Tibial nerve (tissue), 4 donors: ENCODE measurements at places on chromosomes 5 and 9.

GRCh38 chr5:10277773-10278630 lies 27.9 kb downstream of the CCT5 start:
- no peak for DNase-seq

GRCh38 chr5:125412561-125413495 lies 666.4 kb upstream of the ZNF608 start:
- peak; percentile 15 for DNase-seq

DNA sequence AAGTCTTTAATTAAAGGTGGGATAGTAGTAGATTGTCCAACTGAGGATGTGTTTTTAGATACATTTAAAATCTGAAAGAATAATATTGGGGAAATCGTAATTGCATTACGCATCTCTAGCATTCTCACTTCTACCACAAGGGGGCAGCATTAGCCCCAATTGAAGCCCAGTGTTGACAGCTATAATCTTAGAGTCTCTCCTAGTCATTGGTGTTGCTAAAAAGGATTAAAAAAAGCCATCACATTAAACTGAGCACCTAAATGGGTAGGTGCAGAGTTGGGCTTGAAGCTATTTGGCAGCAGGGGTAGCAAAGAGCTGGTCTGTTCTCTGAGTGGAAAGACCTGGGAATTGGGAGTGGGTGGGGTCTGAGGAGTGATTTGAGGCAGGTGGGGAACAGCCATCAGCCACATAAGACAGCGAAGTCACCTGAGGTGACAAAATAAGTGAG lies 177.2 kb downstream of the OSTF1 start:
- peak; percentile 39 for DNase-seq

DNA sequence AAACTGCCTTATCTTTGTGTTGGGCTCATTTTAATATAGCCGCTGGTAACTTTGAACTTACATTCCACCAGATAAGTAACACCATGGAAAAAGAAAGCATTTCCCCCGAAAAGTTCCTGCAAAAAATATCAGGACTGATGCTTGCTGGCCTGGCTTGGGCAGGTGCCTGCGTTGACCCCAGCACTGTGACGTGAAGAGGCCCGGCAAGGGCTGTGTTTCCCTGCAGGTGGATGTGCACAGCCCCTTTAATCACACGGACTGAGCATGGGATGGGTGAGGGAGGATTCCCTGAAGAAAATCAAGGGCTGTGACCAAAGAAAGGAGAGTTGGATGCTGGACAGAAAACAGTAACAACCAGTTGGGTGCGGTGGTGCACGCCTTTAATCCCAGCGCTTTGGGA lies 138.2 kb downstream of the NSG2 start:
- no peak for DNase-seq

- DNase-seq = no peak
Observed at GRCh38 chr5:179124273-179124852, 64.2 kb downstream of the ZNF354C start.

GRCh38 chr5:126920291-126920690 lies 110.1 kb downstream of the MARCHF3 start:
- DNase-seq = no peak

DNA sequence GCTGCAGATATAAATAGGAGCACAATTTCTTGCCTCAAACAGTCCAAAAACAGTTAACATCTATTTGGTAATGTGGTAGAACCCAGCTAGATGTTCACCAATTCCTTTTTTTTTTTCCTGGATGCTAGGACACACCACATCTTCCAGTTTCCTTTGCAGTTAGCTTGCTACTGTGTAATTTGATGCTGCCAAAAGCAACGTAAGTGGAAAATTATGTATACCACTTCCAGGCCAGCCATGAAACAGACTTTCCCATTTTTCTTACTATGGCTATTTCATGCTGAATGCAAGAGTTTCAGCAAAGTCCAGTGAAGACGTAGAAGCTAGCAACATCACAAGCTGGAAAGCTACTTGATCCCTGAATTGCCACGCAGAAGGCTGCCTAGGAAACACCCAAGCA lies 667.2 kb downstream of the TLE1 start:
- no peak for DNase-seq

DNA sequence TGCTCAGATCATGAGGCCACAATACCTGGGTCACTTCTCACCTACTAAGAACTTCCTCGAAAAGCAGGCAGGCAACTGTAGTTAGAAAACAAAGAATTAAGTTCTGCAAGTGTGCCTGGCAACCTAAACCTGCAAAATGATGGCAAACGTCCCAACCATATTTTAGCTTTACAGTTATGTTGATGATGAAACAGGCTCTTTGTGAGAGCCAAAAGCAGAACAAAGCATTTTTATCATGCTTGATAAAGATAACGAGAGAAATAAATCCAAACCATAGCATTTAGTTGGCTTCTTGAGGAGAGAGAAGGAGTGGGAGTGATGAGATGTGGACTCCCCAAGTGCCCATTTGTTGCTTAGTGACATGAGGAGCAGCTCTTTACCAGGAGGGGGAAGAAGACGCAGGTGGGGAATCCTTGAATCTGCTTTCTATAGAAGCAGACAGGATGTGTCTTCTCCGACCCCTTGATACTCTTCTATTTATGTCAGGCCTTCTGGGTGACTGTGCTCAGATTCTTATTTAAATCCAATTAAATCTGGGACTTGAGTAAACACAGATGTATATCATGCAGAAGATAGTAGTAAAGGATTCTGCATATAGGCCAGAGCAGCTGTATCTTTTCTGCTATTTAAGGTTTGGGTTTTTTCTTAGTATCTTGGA lies 221.2 kb downstream of the TMEM167A start:
- no peak for DNase-seq

- no peak for DNase-seq
Observed at GRCh38 chr5:16906255-16906654, 29.8 kb downstream of the MYO10 start.

DNA sequence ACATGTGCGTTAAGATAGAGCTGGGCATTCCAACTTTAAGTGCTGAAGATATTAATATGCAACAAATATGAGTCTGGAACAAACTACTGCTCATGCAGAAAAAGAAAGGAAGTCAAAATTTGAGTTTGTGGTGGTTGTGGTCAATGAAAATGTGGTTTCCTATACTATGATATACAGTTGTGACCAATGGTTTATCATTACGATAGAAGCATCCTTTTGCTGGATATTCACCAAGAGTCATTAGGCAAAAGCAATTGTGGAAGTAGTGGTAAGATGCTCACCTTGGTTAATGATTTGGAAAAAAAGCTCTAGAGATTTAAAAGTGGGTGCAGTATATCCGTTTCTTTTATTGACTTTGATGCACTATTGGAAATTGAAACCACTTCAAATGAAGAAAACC lies 1007.0 kb downstream of the NR2F1-AS1 start:
- DNase-seq = no peak

DNA sequence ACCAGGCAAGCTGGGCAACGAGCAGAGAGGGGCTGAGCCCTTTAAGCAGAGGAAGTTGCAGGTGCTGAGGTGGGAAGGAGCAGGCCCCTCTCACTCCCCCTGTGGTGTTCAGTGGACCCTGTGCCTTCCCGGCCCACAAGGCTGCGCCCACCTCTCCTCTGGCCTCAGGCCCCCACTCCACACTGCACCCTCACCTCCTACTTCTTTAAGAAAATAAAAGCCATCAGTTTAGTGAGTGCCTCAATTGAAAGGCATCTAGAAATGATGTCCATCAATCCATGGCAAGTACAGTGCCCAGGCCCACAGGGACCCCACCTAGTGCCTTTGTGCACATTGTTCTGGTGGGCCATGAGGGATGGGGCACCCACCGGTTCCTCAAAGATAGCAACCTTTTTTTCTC lies 158.0 kb downstream of the PAX5 start:
- DNase-seq = no peak

DNA sequence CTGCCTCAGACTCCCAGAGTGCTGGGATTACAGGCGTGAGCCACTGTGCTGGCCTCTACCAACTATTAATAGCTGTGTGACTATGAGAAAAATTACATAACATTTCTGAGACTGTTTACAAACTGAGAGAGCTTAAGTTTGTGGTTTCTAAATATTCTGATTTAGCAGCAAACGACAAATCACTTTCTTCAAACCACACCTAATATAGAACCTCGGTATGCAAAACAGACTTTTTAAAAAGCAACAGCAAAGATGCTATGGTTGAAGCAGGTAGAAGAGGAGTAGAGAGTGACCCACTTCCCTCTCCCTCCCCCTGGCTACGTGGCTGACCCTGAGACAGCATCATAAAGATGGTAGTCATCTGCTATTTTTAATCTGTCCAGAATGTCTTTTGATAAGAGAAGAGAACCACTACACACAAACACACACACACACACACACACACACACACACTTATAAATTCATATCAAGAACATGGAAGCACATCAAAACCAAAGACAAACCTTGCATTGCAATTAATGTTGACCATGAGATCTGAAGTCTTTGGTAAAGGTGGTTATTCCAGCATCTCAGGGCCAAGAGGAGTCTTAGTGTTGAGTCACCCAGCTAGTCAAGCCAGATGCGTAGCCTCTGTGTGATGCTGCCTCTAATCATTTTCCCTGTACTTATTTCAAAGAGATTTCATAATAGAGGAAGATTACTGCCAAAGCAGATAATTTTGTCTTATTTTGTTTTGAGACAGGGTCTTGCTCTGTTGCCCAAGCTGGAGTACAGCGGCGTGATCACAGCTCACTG lies 58.1 kb upstream of the TMEM215 start:
- DNase-seq = no peak

DNA sequence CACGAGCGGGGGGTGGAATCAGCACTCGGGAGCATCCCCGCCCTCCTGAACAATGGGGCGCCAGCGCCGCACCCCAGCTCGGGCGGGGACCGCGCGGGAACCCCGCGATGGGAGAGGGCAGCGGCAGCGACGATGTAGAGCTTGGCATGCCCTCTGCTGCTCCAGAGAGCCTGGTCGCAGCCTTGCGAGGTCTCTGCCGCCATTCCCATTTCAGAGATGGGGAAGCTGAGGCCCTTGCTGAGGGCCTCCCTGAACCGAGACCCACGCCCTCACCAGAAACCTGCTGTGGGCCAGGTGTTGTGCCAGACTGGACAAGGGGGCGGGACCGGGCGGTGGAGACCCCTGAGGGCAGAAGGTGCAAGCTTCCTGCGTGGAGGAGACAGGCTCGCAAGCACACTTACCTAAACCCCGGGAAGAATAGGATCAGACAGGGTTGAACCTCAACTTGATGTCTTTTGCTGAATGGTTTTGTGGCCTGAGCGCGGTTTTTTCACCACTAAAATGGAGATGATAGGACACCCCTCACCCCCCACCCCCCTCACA lies 647 bp upstream of the MEGF9 start:
- no peak for DNase-seq

DNA sequence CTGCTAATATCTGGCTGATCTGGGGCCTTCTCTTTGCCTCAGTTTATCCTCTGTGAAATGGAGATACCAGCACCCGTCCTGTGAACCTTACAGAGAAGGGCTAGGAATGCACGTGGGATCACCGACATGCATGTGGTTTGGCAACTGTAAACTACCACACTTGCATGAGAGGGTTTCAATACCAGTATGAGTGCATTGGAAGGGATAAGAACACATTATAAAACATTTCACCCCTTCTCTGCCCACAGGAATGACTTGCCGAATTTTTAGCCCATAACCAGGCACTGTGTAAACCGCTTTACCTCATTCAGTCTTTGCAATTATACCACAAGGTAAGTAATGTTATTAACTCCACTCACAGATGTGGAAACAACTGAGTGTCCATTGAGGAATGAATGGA lies 8.9 kb upstream of the RAB14 start:
- DNase-seq = no peak

GRCh38 chr9:21875893-21876292 lies 73.5 kb downstream of the MTAP start:
- DNase-seq = no peak

DNA sequence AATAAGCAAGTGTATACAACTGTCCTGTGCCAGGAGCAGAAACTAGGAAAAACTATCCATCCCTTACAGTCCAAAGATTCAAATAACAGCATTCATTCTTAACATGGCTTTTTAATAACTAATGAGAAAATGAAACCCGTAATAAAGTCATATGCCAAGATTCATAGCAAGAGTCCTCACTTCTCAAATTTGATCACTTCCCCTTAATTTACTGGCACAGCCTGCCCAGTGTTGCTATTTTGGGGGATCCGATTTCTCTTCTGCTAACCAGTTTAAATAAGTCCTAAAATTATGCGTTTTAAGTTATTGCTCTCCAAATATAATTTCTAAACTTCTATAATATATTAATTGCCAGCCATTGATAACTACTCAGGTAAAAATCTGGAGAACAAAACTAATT lies 177.0 kb upstream of the PTGER4 start:
- DNase-seq = no peak

GRCh38 chr5:97635553-97635952 lies 452.5 kb upstream of the RIOK2 start:
- no peak for DNase-seq

DNA sequence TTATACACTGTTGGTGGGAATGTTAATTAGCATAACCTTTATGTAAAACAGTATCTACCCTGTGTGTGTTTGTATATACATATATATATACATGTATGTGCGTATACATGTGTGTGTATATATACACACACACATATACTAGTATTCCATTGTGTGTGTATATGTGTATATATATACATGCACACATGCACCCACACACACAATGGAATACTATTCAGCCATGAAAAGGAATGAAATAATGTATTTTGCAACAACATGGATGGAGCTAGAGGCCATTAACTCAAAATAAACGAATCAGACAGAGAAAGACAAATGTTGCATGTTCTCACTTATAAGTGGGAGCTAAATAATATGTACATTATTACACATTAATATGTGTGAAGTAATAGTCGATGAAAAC lies 17.6 kb upstream of the SAP30L start:
- no peak for DNase-seq

GRCh38 chr9:90727488-90727887 lies 74.1 kb upstream of the SYK start:
- DNase-seq = no peak

- DNase-seq = no peak
Observed at GRCh38 chr9:93549611-93550010, 26.8 kb upstream of the PHF2 start.

DNA sequence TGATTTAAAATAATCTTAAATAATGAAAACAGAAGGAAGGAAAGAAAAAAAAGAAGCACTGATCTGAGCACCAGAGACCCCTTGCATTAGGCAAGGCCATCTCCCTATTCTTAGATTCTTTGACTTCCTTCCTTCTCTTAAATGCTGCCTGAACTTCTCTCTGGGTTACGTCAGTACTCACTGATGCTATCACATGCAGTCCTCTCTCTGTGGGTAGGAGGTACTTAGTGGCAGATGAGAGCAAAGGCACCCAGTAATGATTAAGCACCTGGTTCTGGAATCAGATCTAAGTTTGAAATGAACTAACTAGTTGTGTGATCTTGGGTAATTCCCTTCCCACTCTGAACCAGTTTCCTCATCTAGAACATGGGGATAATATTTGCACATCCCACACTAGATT lies 110.3 kb upstream of the TBC1D2 start:
- DNase-seq = no peak

DNA sequence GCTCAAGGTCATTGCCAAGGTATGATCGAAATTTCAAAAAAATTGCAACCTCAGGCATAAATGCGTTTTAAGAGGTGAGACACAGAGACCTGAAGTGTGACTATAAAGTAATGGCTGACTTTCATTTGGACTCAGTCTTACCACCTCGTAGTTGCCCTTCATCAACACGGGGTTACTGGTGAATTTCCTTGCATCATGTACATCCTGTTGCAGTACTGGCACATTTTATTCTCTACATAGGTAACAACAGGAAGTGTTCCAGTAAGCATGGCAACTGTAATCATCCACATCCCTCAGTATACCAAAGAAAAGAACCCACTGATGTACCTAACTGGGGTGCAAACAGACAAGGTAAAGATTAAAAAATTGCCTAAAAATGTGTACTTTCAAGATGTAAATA lies 29.3 kb downstream of the MOCS2 start:
- no peak for DNase-seq

GRCh38 chr9:91241909-91242308 lies 119.8 kb downstream of the AUH start:
- DNase-seq = no peak
